ENCODE measurements at places on chromosomes 16 and 17.

- no peak for DNase-seq
These were observed 28.2 kb upstream of the ACSF3 start for GRCh38 chr16:89065458-89065822.

- DNase-seq = no peak
These were observed 702 bp upstream of the WNT3 start for GRCh38 chr17:46818929-46819859.

DNA sequence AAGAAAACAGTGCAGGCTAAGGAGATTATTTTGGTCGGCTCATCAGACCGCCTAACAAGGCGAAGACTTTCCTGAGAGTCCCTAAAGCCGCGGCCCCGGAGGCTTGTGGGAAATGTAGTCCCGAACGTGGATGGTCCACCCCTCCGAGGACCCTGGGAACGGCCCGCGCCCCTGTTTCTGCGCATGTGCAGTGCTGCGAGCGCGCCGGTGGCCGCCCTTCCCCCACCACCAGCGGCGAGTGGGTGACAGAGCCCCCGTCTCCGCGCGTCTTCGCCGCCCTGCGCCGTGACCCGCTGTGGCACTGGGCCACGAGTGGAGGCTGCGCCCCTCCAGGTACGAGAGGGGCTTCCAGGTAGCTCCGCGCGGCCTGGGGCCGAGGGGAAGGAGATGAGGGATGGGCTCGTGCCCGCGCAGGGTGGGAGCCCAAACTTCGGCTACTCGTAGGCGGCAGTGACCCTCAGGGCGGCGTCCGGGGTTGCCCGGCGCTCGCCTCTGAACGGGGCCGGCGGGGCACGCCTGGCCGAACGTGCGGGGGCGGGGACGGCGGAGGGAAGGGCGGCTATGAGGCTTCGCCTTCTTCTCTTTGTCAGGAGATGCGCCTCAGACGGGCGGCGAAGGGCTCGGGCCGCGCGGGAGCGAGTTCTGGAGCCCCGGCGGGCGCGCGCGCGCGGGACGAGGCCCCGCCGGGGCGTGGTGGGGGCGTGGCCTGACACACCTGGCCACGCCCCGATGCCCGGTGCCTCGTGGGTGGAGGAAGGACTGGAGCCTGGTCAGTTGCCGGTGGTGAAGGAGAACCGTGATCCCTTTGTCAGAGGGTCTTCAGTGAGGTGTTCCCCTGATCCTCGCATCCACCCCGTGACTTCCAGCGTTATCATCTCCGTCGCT, at the start of gene ZFP1:
Gene ZFP1, plus strand, starts transcription at position 214 of the 885 bp plus-strand sequence. CDS start 4,428 bp downstream, outside the sequence.
- DNase-seq = peak; percentile 46

GRCh38 chr17:74521701-74522201, 9.5 kb downstream of the CD300LB start:
- no peak for DNase-seq

DNA sequence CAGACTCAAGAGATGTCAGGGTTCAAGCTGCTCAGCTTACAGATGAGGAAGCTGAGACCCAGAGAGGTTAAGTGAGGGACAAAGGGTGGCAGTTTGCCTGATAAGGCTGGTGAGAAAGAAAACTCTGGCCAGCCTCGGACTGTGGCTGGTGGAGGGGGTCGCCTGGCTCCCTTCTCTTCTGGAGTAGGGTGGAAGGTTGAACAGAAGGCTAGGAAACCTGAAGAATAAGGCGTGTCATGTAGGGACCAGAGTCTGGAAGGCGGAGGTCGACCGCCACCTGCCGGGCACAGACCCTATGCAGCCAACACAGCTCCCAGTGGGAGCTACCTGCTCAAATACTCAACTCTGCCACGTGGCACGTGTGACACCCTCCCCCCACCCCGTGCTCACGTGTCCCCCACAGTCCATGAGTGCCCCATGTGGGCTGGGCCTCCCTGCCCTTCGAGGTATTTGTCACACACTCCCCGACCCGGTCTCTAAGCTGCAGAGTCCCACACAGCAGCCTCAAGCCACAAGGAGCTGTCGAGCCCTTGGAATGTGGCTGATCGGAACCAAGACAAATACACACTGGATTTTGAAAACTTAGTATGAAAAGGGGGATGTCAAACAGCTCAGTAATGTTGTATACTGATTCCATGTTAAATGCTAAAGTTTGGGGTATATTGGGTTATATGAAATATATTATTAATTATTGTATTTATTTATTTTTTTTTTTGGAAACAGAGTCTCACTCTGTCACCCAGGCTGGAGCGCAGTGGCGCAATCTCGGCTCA, 11.8 kb downstream of the HID1 start:
- DNase-seq = no peak

DNA sequence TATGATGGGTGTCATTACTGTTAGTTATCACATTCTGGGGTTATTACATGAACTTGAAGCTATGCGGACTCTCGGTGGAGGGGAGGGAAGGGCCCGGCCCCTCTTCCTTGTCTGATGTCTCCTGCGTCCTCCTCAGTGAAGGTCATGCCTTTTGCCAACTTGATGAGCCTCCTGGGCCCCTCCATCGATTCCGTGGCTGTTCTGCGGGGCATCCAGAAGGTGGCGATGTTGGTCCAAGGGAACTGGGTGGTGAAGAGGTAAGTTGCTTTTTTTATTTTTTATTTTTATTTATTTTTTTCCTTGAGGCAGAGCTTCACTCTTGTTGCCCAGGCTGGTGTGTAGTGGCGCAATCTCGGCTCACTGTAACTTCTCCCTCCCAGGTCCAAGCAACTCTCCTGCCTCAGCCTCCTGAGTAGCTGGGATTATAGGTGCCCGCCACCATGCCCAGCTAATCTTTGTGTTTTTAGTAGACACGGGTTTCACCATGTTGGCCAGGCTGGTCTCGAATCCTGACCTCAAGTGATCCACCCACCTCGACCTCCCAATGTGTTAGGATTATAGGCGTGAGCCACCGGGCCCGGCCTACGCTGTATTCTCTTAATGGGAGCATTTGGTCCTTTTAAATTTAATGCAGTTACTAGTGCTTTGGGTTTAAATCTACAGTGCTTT, 21.6 kb downstream of the POLR3E start:
- DNase-seq = no peak

GRCh38 chr17:65551267-65552040, 10.0 kb downstream of the AXIN2 start:
- DNase-seq = no peak

DNA sequence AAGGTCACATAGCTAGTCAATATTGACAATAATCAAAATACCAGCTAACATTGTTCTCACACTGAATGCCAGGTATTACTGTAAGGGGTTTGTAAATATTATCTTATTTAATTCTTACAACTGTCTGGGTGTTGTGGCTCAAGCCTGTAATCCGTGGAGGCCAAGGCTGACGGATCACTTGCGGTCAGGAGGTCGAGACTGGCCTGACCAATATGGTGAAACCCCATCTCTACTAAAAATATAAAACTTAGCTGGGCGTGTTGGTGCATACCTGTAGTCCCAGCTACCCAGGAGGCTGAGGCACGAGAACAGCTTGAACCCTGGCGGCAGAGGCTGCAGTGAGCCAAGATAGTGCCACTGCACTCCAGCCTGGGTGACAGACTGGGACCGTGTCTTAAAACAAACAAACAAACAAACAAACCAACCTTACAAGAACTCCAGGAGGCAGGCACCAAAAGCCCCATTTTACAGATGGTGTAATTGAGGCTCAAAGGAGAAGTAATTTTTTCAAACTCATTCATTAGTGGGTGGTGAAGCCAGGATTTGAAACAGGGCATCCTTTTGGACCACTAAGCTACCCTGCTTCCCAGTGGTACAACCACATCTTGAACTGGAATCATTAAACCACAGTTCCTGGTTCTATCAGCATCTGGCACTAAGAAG, 104.3 kb downstream of the XYLT1 start:
- DNase-seq = no peak

DNA sequence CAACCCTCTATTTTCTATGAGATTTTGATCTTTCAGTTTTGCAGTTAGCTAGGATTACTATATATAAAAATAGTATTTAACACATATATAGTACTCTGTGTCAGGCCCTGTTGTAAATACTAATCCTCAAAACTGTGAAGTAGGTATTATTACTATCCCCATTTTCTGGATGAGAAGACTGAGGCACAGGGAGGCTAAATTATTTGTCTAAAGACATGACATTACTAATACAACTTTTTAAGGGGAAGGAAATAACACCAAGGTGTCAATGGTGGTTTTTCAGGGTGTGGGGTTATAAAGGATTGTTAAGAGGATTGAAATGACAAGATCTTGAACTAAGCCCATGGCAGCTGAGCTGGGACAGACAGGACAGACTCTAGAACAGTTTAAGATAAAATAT, 4.1 kb upstream of the WSB1 start:
- no peak for DNase-seq

- no peak for DNase-seq
These were observed 15.9 kb upstream of the SLC12A3 start for GRCh38 chr16:56848955-56849689.

DNA sequence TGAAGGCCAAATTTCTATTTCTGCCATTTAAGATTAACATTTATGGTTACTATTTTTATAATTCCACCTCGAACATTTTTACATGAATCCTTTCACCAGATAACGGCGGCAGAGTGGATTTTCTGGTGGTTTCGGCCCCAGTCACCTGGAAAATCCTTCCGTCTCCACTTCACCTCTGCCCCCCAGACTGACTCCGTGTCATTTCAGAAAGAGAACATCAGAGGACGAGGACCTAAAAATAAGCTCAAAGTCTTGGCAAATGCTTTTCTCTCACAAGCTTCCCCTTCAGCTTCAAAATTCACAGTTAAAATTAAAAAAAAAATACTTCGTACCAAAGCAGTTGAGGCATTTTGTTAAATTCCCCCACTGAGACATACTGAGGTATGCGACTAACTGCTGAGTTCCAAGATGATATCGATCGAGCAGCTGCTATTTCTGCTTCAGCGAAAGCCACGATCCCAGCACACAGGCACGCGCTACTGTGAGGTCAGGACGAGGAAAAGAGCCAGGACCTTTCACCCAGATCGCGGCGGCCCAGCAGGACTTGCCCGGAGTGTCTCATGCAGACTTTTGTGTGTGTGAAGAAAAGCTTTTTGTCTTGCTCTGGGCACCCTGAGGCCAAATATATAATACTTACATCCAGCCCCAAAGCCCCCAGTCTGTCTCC, 36.8 kb downstream of the ASPA start:
- no peak for DNase-seq

- no peak for DNase-seq
These were observed 17.5 kb downstream of the B9D1 start for GRCh38 chr17:19345067-19345460.

DNA sequence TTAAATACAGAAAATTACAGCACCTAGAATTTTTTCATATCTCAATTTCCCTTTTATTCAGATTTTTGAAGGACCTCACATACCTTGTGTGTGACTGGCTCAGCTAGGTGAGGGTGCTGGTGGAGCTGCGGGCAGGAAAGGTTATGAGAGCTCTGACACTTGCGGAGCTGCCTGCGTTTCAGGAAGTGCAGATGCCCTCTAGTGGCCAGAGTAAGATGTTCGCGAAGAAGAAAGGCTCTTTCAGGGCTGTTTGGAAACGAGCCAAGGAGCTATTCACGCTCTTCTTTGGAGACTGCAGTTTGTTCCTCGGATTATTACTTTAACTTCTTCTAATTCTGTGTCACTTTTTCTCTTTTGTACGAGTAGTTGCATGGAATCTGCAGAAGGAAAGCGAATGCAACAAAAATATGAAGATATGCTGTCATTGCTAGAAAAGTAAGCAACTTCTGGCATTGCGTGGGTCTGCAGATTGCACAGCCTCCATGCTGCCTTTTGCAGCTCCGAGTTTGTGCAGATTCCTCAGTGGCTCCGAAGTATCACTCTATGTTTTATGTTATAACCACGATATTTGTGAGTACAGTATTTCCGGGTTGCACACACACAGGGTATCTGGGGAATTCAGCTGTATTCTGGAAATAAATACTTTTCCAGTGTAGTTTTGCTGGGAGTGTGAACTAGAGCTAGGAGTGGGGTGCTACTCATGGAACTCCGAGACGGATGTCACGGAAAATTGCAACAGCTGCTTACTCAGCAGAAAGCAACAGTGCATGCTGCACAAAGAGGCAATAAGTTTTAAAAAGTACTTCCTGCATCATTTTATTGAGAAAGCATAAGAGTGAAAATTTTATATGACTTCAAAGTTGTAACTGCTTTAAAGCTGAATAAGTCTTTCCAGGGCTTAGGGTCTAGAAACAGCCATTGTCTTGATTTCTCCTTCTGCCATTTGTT, 46.3 kb downstream of the DNAH9 start:
- DNase-seq = peak; percentile 6

DNA sequence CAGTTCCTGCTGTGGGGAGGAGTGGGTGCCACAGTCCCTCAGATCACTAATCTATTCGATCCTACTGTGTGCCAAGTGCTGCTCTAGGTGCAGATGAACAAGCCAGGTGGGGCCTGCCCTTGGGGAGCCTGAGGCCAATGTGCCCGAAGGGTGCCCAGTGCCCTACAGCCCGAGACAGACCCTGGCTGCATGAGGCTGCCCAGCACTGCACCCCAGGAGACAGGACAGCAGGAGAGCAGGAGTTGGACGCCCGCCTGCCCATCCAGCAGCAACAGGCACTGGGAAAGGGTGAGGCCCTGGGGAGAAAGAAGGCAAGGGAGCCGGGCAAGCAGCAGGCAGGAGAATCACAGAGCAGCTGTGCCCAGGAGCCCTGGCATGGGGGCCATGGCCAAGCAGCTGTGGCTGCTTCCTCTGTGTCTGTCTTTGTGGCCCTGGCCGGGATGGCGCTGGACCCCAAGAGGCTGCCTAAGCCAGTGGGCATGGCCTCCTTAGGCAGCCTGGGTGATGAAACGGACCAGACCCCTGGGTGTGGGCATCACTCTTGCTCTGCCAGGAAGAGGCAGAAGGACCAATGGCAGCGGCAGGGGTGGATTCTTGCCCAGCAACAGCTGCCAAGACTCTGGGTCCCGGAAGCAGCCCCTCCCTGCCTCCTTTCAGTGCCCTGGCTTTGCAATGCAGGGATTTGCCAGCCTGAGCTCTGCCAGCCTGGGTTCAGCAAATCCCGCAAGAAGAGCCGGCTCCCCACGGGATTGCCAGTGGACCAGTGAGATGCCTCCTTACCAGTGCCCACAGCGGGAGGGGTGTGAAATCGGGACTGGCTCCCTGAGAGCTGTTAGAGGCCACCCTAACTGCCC, 179.6 kb upstream of the TNRC6C start:
- DNase-seq = peak; percentile 16

- no peak for DNase-seq
These were observed 23.8 kb upstream of the CRYM start for GRCh38 chr16:21301895-21302291.

- DNase-seq = no peak
These were observed 26.6 kb downstream of the ITGB3 start for GRCh38 chr17:47280072-47280811.

Measured in epithelial cell of prostate (primary cell).